Activated naive CD4-positive, alpha-beta T cell treated with anti-CD3 and anti-CD28 coated beads, Interleukin-2, amount 50 U/mL, for 16 hours (primary cell): ENCODE measurements at places on chromosomes 7 and 10.

- no peak for DNase-seq
These were observed 208.7 kb downstream of the CRPPA start for GRCh38 chr7:16212610-16213009.

- DNase-seq = no peak
These were observed 138.5 kb upstream of the AOAH start for GRCh38 chr7:36862771-36863261.

- no peak for DNase-seq
These were observed 4.9 kb upstream of the CAMK2B start for GRCh38 chr7:44330331-44330730.

GRCh38 chr10:69577268-69578232, 4.3 kb upstream of the NEUROG3 start:
- no peak for DNase-seq

GRCh38 chr10:19977097-19977521, 160.9 kb downstream of the PLXDC2 start:
- no peak for DNase-seq

DNA sequence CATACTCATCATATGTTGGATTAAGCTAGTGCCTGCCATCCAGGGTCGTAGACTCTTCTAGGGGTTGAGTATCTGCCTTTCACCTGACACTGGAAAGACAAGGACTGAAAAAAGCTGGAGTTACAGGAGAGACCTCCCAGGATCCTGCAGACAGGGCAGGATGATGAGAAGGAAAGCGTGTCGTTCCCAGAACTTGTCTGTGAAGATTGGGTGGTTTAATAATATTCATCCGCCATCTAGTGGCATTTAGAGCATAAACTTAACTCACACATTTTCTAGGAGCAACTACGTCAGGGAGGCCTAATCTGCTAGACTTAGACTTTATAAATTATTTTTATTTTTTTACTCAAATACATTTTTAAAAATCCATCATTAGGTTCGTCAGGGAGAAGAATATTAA, 59.6 kb downstream of the ADRB1 start:
- DNase-seq = no peak

GRCh38 chr7:158468181-158468580, 119.4 kb downstream of the PTPRN2 start:
- no peak for DNase-seq
